ENCODE measurements at places on chromosomes 3 and 15.

- no peak for DNase-seq
Observed at GRCh38 chr3:107690522-107691138, 167.9 kb downstream of the BBX start.

GRCh38 chr15:76328958-76329357, 7.6 kb upstream of the ISL2 start:
- DNase-seq, result no peak

- DNase-seq, result no peak
Observed at GRCh38 chr3:131217296-131217741, 164.3 kb upstream of the NUDT16 start.

DNA sequence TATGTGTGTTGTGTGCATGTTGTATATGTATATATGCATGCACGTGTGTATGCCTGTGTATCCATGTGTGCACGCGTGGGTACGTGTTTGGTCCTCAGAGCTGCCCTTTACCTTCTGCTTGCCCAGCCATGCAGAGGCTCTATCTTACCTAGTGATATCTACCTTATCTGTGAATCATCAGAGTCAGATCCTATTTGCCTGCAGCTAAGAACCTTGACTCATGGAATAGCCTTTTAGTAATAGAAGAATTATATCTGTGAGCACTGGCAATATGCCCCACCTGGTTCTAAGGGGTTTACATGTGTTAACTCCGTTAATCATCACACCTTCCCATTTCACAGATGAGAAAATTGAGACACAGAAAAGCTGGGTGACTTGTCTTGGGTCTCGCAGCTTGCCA, 11.0 kb downstream of the PGPEP1L start:
- DNase-seq, result no peak

GRCh38 chr15:46815240-46815639, 902.1 kb upstream of the SEMA6D start:
- no peak for DNase-seq

- DNase-seq, result no peak
Observed at GRCh38 chr3:13251166-13251903, 168.8 kb downstream of the NUP210 start.

- no peak for DNase-seq
Observed at GRCh38 chr15:79171320-79172031, 80.9 kb upstream of the RASGRF1 start.

DNA sequence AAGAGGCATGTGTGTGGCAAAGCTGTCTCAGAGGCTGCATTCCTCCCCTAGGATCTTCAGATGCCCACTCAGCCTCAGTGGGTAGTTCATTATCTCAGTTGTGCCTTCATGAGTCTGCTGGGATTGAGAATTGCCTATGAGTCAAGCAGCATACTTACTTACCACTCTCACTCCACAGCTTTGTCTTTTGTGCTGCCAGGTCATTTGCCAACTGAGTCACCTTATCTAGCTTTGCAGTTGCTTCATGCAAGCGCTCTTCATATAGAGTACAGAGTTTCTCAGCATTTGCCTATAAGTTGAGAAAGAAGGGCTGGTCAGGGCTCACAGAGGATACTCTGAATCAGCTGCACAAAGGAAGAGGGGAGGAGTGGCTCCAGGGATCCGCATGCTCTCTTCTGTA, 89.5 kb downstream of the MYH15 start:
- no peak for DNase-seq
